Esophagus mucosa (tissue), 1 donor: ENCODE measurements at places on chromosomes 1 and 21. TPM values are rescaled to one million over a fixed set of nuclear protein-coding genes. Genes with fewer than 3 reads are reported as not detected.

GRCh38 chr21:39863111-39863510, 4.1 kb upstream of the PCP4 start:
- no peak for ATAC-seq

The OVAAL gene
- total RNA-seq = not detected

GRCh38 chr1:239575113-239575512, 188.7 kb downstream of the CHRM3 start:
- no peak for ATAC-seq

The FALEC gene
- 1.6 TPM for total RNA-seq

The FCRL1 gene
- 1.2 TPM for total RNA-seq

DNA sequence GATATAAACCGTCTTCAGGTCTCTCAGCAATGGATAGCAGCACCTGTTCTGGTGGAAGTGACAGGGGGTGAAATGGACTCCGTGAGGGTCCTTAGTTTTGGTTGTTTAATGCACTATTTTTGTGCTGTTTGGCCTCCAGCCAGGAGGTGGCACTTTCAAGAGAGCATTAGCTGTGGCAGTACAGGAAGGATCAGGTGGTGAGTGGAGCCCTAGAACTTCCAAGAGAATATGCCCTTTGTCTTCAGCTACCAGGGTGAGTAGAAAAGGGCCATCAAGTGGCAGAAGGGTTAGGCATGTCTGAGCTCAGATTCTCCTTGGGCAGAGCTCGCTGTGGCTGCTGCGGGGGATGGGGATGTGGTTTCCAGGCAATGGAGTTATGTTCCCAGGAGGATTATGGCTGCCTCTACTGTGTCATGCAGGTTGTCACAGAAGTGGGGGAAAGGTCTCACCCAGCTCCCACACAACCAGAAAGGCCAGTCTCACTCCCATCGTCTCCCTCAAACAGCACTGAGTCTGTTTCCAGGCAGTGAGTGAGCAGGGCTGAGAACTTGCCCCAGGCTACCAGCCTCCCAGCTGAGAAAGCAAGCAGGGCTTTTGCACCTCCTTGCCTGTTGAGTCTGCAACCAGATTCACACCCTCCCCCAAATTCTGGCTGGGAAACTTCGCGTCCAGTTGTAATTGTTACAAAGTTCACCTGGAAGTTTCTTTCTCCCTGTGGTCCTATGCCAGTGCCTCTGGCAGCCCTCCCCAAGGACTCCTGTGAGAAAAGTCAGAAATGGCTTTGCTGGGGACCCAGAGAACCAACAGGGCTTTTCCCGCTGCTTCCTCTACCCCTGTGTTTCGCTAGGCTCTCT, 39.1 kb upstream of the TTLL7 start:
- peak; percentile 87 for ATAC-seq

- no peak for ATAC-seq
These were observed 33.3 kb downstream of the LDLRAD1 start for GRCh38 chr1:53984726-53985125.

The TNFRSF18 gene
- 16.3 TPM for total RNA-seq

- ATAC-seq = no peak
These were observed 18.9 kb downstream of the NENF start for GRCh38 chr1:212451416-212452322.

DNA sequence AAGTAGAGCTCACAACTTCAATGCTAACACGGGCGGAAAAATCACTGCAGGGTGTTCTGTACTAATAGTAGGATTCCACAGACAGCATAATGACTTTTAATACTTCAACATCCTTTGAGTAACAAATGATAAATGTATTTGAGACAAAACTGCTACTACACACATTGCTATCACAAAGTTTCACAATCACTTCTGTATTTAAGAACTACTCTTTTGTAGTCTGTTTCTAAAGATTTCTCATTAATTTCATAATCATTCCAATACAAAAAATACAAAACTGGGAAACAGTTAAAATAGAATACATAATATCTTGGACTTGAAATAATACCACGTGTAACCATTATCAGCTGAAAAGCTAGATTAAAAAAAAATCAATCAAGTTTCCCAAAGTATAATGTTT, 2.7 kb downstream of the HMGN1 start:
- no peak for ATAC-seq

DNA sequence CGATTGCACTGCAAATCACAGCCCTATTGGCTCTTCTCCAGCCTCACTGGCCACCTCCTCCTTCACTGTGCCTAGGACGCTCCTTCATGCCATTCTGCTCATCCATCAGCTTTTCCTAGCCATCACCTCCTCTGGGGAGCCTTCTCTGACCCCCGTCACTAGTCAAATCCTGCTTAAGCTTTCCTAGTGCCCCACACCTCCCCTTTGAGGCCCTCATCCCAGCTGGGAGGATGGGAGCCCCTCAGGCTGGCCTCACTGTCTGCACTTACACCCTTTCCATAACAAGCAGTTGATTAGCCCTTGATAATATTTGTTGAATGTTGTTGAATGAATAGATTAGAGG, 50.7 kb downstream of the KLHDC7A start:
- ATAC-seq = no peak

The NPPB gene
- total RNA-seq = not detected

DNA sequence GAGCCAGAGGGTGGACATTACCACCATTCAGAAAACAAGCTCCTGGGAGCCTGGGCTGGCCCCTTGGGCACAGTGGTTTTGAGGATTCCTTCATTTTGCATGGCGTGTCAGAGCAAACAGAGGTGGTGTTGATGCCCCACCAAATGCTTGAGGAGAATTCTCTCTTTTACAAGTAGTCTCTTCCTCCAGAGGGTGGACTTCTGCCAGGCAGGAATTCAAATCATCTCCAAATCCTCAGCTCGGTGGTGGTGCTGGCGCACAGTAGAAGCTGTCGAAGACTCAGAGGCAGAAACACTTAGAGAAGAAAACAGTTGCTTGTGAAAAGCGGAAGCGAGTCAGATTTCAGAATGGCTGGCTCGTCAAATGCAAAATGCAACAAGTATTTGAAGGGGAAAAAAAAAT, 3.4 kb upstream of the CHI3L1 start:
- ATAC-seq = no peak

- ATAC-seq = peak; percentile 69
These were observed 12.9 kb upstream of the LELP1 start for GRCh38 chr1:153190373-153190772.

GRCh38 chr1:236168716-236169429, 26.5 kb downstream of the GPR137B start:
- peak; percentile 88 for ATAC-seq

DNA sequence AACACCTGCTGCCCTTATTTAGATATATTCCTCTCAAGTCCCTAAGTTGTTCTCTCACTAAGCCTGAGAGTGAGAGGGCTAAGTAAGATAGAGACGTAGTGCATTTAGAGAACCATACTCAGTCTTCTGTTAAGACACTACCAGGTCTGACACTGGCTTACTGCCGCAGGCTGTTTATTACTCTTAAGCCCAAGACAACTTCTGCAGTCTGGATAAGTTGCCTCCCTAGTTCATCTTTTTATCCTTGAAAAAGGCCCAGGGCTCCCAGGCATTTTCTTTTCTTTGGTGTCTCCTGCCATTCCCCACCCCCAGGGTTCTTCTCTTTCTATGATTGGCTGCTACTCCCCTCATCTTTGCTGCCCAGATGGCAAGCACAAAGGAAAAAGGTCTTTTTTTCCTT, 38.7 kb downstream of the CACHD1 start:
- no peak for ATAC-seq

DNA sequence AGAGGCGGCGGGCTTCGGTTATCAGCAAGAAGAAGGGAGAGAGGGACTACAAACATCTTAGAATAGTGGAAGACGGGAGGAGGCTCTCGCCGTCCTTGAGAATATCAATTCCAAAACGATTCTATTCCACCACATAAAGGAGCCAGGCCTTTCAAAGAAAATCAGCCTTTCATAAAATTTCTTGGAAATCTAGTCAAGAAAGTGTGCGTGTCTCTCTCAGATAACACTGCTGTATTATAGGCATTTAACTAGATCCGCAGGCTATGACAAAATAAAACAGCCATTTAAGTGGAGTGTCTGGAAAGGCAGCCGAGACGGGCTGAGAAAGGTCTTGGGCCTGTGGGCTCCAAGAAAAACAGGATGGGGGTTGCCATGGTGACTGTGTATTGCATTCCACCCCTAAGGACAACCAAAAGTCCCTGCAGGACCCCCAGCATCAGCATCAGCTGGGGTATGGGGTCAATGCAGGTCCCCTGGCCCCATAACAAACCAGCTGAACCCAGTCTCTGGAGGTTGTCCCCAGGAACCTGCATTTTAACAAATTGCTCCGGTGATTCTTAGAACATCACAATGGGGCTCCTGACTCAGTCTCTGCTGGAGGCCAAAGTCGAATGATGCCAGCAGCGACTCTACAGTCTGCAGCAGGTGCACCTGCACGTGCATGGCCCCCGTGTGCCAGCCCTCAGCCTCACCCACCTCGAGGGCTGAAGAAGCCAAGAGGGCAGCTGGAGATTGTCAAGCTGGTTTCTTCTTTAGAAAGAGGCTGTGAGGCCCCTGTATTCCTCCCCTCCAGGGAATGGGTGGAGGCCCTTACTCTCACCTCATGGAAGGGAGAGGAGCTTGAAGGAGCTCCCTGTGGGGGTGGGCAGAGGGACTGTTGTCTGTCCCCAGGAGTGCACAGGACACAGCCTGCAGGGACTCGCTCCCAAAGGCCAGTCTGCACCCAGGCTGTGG, 287.4 kb downstream of the NPHP4 start:
- ATAC-seq = no peak
